ENCODE measurements at places on chromosomes 11 and 22.

DNA sequence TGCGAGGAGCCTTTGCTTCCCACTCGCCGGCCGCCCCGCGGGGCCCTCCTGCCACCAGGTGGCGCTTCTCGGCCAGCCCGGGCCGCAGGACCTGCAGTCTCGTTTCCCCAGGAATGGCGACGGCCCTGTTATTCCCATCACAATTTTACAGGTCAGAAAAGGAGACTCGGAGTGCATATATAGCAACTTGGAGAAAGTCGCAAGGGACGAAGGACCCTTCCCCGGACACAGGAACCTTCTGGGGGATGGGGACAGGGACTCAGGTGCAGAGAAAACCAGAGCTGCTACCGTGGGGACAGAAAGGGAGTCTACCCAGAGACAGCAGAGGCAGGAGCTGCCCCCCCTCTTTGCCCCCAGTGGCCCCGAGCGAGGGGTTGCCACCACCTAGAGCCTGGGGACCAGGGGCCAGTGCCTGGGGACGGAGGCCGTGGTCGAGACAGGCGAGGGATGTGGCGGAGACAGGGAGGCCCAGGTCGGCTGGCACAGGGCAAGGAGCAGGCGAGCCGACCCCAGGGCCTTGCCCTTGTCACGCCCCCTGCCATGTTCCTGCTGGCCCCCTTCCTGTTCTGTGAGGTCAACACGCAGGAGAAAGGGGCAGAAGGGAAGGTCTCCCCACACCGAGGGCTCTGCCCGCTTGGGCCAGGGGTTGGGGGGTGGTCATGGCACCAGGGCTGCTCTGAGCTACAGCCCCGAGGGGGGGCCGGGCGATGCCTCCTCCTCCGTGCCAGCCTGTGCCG, 3.5 kb upstream of the KRTAP5-6 start:
- DNase-seq = peak; percentile 87

DNA sequence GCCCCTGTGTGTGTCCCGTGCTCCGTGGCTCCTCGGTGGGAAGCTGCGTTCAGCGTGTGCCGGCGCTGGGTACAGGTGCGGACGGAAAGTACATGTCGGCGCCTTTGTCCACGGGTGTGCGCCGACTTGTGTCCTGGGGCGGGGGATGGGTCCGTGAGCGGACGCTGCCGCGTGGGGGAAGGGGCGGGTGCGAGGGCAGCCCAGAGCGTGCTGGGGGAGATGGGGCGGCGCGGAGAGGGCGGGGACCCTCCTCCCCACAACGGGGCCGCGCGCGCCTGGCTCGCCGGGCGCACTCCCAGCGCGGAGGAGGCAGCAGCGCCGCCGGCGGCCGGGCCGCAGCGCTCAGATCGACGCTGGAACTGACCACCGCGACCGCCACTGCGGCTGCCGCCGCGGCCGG, 33.6 kb upstream of the RELT start:
- DNase-seq = no peak

GRCh38 chr11:79362206-79362757, 78.5 kb downstream of the TENM4 start:
- DNase-seq = no peak

GRCh38 chr11:80613655-80614054, 1172.8 kb upstream of the TENM4 start:
- DNase-seq = no peak

GRCh38 chr11:65109231-65110198, 2.2 kb upstream of the TM7SF2 start:
- DNase-seq = no peak

GRCh38 chr11:33773987-33774735, at the start of gene FBXO3:
Gene FBXO3 (minus strand): TSS chr11:33774520. CDS start chr11:33774497, 23 bp downstream.
- peak; percentile 88 for DNase-seq

GRCh38 chr22:39055658-39056057, 15.0 kb downstream of the APOBEC3F start:
- DNase-seq = no peak

GRCh38 chr11:62443390-62444235, 24.8 kb downstream of the SCGB1A1 start:
- DNase-seq = no peak

- no peak for DNase-seq
Measured at GRCh38 chr11:119179983-119180382, 5.3 kb upstream of the NHERF4 start.

GRCh38 chr11:125496529-125496857, 428 bp upstream of the FEZ1 start:
- DNase-seq = no peak

DNA sequence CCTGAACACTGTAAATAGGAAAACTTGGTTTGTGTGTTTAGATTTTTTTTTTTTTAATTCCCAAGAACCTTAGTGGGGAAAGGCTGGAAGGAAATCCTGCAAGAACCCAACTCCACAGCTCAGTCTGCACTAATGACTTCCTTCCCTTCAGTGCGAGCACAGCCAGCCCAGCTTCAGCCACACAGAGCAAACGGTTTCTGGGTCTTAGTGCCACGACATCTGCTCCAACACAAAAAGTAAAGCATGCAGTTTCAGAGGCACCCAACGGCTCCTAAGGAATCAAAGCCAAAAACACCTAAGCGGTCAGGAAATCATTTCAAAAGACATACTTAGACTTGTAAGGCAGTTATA, 236.1 kb downstream of the TTC28 start:
- DNase-seq = peak; percentile 82

GRCh38 chr11:121515335-121515671, 62.5 kb upstream of the SORL1-AS1 start:
- no peak for DNase-seq

DNA sequence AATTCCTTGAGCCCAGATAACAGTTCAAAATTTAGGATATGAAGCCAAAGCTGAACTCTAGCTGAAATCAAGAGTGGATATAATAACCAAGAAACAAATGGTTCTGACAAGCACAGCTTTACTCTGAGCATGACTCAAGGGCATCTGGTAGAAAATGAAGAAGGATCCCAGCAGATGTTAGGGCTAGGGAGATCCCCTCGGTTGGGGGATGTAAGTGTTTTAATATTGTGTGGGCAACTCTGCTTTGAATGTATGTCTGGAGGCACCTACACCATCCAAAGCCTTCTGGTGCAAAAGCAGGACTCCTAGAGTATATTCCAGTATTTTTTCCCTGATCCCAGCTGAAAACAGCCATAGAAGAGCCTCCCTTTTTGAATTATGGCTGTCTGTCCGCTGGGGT, 61.7 kb downstream of the FLI1 start:
- no peak for DNase-seq

GRCh38 chr11:72370201-72370600, 64.1 kb downstream of the CLPB start:
- no peak for DNase-seq

- no peak for DNase-seq
Measured at GRCh38 chr11:77589181-77589520, 602 bp upstream of the AQP11 start.

GRCh38 chr22:40599731-40600130, 36.8 kb downstream of the MRTFA start:
- DNase-seq = no peak

- no peak for DNase-seq
Measured at GRCh38 chr11:115226556-115226955, 277.7 kb downstream of the CADM1 start.

- no peak for DNase-seq
Measured at GRCh38 chr11:31814176-31814868, 3.2 kb upstream of the PAX6 start.

- no peak for DNase-seq
Measured at GRCh38 chr11:127564810-127565209, 564.2 kb upstream of the KIRREL3 start.

GRCh38 chr11:78977009-78977408, 402.3 kb upstream of the NARS2 start:
- no peak for DNase-seq

GRCh38 chr11:64613648-64614047, 22.6 kb downstream of the SLC22A12 start:
- DNase-seq = no peak
